ENCODE measurements at places on chromosomes 7 and 10.

GRCh38 chr10:65943451-65943850, 982.4 kb upstream of the LRRTM3 start:
- no peak for DNase-seq

DNA sequence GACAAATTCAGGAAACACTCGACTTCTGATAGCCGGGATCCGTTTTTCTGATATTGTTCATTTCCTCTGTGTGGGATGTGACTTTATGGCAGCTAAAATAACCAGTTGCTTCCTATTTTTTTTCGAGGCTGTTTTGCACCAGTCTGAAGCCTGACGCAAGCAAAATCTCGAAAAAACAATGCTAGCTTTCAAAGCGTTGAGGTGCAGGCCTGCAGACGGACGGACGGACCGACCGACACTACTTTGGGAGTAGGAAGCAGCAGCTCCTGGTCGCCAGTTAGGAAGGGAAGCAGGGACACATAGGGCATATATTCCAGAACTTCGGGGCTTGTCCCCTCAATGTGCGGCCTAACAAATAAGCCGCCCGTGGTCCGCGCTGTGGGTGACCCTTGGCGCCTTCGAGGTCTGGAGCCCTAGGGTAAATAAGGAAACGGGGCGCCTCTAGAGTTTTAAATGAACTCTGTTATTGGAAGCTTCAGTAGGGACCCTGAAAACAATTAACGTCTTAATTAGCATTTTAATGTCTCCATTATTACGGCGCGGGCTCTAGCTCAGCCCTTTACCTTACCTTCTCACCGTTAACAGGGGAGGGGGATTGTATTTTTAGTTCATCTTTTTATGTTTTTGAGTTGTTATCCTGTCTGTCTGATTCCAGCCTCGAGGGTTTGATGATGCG, 1.3 kb downstream of the HHEX start:
- DNase-seq: no peak

DNA sequence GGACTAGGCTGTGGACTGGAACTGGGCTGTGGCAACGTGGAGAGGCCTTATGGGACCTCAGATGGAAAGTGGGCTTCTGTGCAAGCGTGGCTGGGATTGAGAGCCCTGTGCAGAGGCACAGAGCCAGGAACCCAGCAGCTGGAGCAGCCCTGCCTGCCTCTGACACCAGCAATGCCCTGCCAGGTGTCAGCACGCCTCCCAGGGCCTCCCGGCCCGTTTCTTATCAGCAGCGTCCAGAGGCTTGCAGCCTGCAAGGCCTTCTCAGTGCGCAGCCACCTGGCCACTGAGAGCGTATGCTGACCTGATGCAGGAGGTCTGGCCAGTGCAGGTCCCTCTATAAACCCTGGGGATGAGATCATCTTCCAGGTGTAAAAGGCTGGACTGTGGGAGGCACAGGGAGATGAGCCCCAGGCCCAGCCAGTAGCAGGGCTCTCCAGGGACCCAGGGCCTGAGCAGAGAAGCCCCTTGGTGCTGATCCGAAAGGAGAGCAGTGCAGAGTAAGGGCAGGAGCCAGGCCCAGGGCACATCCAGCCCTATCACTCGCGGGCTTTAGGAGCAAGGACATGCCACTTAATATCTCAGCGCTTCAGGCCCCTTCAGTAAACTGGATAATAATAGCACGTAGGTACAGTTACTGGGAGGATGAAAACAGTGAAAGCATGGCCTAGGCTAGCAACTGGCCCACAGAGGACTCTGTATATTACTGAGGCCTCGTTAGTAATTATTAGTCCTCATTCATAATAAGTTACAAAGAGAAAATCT, 38.8 kb upstream of the ANTXRL start:
- DNase-seq: peak; percentile 52

- DNase-seq: no peak
Observed at GRCh38 chr7:97011536-97012364, 6.4 kb downstream of the DLX6 start.

GRCh38 chr10:44682507-44682906, 228.6 kb upstream of the TMEM72 start:
- no peak for DNase-seq

DNA sequence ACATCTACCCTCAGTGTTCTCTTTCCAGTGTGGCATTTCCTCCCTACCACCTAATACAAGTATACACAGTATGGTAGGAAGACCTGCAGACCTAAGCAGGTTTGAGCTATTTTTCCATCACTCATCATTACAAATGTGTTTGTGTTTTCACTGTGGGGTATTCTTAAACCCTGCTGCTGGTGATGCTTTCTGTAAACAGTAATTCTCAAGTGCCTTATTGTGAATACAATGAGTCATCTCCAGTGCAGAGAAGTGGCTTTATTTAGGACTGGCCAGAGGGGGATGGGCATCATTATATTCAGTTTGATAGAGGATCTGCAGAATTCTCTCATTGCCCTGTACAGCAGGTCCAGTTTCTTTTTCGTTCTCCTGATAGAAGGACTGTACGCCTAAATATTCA, 63.7 kb downstream of the GRM8 start:
- DNase-seq: no peak

DNA sequence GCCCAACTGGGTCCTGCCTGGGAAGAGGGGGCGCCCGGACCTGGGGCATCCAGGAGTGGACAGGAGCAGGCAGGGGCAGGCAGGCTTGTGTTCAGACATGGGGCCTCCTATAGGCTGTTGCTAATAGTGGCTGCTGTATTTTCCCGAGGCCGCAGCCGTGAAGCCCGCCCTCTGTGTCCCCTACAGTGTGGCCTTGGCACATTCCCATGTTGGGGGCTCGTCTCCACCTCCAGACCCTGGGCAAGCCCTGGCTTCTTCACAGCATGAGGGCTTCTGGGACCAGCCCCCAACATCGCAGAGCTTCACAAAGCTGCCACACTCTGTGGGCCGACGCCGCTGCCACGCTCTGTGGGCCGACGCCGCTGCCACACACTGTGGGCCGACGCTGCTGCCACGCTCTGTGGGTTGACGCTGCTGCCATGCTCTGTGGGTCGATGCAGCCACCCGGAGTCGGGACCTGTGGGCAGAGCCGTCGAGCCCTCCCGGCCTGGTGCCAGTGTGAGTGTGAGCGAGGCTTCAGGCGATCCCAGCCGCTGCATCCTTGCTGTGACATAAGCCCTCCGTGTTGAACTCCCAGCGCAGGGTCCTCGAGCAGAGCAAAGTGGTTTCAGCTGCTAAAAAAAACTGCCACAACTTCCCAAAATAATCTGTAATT, 109.0 kb downstream of the INPP5A start:
- no peak for DNase-seq

DNA sequence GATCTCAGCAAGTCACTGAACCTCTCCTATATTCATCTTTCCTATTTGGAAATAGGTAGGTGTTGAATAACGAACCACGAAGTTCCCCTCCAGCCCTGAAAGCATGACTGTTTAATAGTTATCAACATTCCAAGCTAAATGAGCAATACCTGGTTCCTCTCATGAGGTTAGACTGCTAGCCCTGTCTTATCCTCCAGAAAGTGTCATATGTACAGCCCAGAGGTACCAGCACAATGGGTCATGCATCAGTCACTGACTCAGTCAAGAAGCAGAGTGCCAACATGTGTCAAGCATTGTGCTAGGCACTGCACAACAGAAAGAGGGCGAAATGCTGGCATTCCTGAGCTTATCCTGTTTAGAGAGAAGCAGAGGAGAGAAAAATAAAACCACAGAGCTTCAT, 70.0 kb downstream of the AMPH start:
- no peak for DNase-seq

- no peak for DNase-seq
Observed at GRCh38 chr10:61284222-61284890, 168.8 kb downstream of the TMEM26 start.

DNA sequence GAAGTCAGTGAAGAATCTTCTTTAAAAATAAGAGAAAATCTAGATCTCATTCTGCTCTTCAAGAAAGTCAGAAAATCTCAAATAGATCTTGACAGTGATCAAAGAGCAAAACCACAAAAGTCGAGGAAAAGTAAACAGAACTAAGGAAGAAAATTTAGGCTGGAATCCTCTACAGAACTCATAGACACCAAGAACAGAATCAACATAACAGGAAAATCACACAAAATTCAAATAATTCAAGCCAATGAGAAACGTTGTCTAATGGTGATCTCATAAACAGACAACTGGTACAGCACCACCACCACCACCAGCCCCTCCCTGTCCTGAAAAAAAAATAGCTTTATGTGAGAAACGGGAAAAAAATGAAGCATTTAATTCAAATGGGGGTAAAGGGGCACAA, 6.9 kb downstream of the ITGB1 start:
- no peak for DNase-seq

Data from right hindlimb (tissue), 1 donor.